ENCODE measurements at places on chromosomes 6 and 20.
A peak's percentile ranks its signal among the peaks of the same experiment; 100 is the strongest.

- DNase-seq: no peak
Observed at GRCh38 chr20:17494201-17494600, 37.0 kb downstream of the BFSP1 start.

GRCh38 chr6:28719275-28719940 lies 193.7 kb downstream of the GPX5 start:
- DNase-seq: no peak

DNA sequence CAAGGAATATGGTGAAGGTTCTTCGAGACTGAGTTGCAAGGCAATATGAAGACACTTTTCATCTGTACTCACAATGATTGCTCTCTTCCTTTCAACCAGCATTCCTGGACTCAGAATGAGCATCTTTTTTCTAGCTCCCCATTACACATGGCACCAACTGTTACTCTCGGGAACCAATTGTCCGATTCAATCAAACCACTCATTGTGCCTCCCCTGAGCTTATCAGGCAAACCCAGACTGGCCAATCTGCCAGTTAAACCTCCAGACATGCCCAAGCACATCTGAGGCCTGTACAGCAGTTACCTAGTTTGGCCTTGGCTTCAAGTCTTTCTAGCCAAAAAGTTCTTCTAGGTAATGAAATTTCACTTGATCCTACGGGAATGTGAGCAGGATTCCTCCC lies 164.1 kb downstream of the ID4 start:
- DNase-seq: no peak

GRCh38 chr6:117477988-117478852 lies 4.3 kb upstream of the DCBLD1 start:
- DNase-seq: peak; percentile 52

DNA sequence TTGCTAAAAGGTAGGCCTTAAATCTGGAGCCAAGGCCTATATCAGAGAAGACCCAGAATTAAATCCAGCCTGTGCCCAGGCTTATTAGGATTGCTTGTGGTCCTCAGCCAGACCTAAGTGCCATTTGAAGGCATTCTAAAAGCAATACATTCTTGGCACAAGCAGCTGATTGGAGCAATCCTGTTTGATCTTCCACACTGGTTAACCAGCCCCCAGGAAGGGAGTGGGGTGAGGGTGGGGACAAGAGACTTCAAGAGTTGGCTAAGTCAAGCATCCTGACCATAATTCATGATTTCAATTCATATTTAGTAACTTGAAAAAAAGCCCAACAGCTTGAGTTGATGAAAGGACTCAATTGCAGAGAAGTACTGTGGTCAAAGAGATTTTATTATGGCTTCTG lies 128.9 kb downstream of the KIF13A start:
- DNase-seq: no peak

- DNase-seq: peak; percentile 22
Observed at GRCh38 chr6:42963855-42964605, 3.5 kb downstream of the GNMT start.

DNA sequence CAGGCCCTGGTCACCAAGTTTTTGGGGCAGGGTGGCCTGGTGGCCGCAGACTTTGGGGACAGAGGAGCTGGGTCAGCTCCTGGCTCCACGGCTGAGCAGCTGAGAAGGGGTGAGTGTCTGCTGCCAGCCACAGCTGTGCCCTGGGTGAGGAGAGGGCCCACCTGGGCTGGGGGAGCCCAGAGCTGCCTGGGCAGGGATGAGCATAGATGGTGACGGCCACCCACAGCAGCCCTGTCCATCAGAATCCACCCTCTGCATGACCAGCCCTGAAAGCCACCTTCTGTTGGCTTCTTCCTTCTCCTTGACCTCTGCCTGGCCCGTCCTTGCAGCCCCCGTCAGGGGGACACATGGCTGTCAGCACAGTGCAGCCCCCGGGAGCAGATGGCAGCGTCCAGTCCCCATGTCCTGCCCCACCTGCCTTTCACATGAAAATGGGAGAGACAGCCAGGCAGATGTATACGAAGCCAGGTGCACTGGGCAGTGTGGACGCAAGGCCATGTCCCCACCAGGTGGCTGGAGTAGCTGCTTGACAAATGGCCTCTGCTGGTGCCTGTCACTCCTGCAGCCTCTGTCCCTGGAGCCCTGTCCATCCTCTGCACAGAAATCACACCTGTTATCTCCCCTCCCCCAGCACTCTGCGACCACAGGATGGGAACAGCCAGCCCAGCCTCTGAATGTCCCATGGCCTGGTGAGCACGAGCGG lies 220.8 kb downstream of the PREX1 start:
- peak; percentile 49 for DNase-seq

DNA sequence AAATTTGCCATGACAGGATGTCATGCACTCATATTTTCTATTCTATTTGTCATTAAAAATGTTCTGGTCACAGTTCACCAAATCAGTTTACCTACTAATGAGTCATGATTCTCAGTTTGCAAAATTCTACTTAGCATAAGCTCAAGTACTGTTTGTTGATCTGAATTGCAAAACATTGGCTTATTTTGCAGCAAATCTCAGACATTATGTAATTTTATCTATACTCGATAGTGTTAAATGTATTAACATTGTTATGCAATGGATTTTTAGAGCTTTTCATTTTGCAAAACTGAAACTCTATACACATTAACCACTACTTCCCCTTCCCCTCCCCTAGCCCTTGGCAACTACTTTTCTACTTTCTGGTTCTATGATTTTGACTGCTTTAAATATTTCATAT lies 213.8 kb upstream of the ZFP64 start:
- no peak for DNase-seq

DNA sequence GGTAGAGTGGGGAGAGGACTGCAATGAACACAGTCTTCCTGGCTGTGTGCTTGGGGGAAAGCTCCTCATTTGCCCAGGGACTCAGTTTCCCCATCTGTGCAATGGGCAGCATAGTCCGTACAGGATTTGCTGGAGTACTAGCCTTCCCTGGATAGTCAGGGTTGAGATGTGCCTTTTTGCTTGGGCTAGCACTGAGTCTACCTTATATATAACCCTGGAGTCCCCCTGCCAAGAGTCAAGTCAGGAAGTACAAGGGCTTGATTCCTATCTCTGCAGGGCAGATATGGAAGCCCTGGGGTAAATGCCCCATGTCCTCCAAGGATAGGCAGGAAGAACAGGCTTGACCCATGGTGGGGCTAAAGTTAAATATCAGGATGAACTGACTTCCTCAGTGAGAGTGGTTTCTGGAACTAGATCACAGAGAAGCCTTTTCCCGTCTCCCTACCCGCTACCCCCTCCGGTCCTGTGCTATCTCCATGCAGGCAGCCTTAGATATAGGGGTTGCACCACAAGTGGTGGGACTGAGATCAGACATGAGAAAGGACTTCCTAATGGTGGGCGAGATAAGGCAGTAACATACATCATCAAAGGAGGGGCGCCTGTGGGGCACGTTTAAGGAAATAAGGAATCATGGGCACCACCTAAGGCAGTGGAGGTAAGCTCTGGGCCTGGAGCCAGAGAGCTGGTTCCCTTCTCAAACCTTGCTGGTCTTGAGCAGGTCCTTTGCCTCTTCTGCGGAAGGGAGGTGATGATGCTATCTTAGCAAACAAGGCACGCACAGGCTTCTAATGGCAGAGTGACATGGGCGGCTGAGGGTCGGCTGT lies 157.9 kb downstream of the MRPL14 start:
- DNase-seq: no peak

- no peak for DNase-seq
Observed at GRCh38 chr6:168495636-168496035, 54.7 kb downstream of the SMOC2 start.
